ENCODE measurements at places on chromosomes 3 and 15.

GRCh38 chr3:143552851-143553250, 295.4 kb downstream of the SLC9A9 start:
- no peak for DNase-seq

GRCh38 chr15:27183201-27183600, 212.2 kb downstream of the GABRG3 start:
- DNase-seq = no peak

DNA sequence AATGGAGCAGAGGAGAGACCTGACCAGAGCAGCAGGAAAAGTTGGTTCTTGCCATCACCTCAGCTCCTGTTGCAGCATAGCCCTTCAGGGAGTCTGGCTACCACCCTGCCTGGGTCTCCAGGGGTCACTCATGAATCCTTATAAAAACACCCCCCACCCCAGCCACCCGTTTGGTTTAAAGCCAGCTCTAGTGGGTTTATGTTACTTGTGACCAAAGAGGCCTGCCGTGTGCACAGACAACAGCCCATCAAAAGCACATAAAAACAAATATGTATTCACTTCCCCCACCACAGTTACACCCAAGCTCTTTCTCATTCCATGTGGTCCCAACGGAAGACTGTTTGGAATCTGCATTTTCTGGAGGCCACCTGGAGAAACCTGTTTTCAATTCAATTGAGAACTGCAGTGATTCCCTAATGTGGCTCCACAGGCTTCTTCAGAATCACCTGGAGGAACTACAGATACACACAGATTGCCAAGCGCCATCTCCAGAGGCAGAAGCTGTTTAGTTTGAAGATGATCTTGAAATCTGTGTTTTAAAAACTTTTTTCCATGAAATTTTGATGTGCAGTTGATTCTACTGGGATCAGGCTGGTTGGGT, 13.8 kb downstream of the FOXL2 start:
- DNase-seq = no peak

- DNase-seq = peak; percentile 53
Measured at GRCh38 chr15:58038426-58039078, 27.0 kb downstream of the ALDH1A2 start.

GRCh38 chr3:52774901-52775864, 2.2 kb upstream of the ITIH1 start:
- no peak for DNase-seq

Data from fibroblast of skin of left quadriceps (primary cell).